Kidney glomerular epithelial cell (primary cell): ENCODE measurements at places on chromosomes 3 and 15.

GRCh38 chr15:51672155-51672687 lies 9.1 kb upstream of the SCG3 start:
- no peak for DNase-seq

DNA sequence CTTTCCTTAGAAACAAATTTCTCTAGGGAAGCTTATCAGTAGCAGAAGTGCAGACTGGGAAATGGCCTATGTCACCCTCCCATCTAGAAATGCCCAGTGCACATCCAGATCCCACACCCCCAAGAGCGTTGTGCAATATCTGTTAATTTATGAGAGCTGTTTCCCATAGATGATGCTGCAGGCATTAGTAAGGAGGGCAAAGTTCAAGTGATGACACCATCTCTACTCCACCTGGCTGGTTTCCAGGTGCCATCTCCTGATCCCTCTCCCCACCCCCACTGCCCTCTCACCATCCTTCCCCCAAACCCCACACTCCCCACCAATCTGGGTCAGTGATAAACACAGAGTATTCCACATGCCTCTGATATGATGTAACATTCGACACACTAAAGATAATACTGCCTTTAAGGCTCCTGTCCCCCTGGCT lies 39.4 kb downstream of the AGTR1 start:
- peak; percentile 66 for DNase-seq

DNA sequence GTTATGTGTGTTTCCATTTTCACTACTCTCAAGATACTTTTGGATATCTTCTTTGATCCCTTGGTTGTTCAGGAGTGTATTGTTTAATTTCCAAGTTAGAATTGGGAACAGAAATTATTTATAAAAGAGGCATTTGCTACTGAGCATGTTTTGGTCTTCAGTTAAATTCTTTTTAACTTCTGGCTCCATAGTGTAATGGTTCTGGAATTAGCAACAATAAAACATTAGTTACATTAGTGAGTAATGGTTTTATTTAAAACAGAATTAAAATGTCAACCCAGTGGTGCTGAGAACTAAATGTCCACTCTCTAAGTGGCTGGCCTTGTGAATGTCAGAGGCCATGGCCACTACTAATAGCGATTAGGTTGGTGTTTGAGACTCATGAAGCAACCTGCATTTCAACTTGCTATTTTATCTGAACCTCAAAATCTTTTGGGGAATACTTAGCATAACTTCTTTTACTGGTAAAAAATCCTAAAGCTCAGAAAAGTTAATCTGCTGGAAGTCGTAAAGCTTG lies 19.5 kb upstream of the MASP1 start:
- DNase-seq: no peak

GRCh38 chr3:70863049-70863448 lies 550.6 kb upstream of the MDFIC2 start:
- no peak for DNase-seq

- DNase-seq: peak; percentile 61
Measured at GRCh38 chr15:73926219-73927002, at the start of gene LOXL1. LOXL1 (plus strand) TSS chr15:73926462; CDS start chr15:73926784, 322 bp downstream.

DNA sequence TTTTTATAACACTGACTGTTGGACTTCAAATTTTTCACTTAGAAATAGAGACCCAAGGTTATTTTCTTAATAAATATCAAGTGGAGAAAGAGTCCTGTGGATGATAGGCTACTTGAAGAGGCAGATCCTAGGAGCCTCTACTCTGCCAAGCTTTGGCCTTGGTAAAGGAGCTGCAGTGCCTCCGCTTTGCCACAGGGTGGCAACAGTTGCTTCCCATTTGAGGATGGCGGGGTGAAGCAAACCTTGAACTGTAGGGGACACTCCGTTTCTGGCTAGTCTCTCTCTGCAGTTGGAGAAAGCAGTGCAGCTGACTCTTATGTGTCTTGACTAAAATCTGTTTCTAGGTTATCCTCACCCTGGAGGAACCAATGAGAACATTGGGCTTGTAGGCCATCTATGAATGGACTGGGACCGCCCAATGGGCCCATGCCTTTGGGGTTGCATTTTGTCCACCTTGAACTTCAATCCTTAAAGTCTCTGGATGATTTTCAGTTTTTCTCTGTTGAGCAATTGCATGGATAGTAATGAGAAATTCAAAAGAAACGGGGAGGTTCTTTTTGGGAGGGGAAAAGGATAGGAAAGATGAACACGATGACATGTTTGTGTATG lies 9.8 kb downstream of the SCG5 start:
- peak; percentile 45 for DNase-seq

- peak; percentile 21 for DNase-seq
Measured at GRCh38 chr3:78644847-78645246, 1123.0 kb downstream of the ROBO1 start.

DNA sequence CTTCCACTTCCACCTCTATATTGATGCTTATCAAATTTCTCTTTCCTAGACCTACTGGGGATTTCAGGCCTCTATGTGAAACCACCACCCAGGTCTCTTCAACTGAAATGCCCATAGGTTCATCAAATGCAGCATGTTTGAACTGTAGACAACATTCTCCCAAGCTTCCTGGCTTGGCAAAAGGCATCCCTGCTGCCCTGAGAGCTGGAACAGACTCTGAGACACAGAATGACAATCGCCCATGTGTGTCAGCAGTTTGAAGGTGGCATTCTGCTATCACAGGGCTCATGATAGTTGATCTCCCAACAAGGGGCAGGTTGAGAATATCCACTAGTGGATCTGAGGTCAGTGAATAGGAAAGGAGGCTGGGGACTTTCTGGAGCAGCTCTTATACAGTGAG lies 200.7 kb downstream of the RPLP1 start:
- no peak for DNase-seq

- DNase-seq: no peak
Measured at GRCh38 chr3:119663885-119664284, 3.5 kb upstream of the POPDC2 start.

- DNase-seq: no peak
Measured at GRCh38 chr3:71786217-71786549, 1.2 kb upstream of the PROK2 start.

- DNase-seq: no peak
Measured at GRCh38 chr3:109926376-109926775, 589.0 kb upstream of the DPPA4 start.

GRCh38 chr3:58072052-58072762 lies 64.0 kb downstream of the FLNB start:
- DNase-seq: peak; percentile 86

DNA sequence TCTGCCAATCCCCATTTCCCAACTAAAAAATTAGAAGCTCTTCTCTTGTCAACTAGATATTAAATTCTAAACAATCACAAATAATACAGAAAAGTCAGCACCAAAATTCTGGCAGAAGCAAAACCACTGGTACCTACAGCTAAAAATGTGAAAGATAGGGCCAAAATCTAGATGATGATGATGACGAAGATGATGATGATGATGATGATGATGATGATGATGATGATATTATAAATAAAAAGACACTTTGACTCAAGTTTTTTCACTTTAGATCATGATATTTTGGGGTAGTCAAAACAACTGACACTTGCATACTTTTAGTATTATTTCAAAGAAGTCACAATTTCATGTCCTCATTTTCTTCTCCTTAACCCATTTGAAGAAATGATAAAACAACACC lies 470.1 kb upstream of the NR2F2 start:
- DNase-seq: no peak

DNA sequence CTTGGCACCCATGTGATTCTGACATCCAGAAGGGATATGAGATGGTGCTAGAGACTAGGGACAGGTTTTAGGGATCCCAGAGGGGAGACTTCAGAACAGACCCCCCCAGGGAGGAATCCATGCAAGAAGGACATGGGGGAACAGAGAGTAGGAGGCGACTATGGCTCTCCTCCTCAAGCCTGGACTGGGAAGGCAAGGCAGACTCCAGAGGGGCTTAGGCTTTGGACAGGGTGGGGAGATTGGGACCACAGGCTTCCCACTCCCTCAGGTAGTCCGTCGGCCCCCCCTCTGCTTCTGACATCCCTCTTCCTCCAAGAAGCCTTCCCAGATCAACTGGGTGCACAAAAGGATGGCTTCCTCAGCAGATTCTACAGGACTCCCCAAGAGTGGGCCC lies 3.0 kb upstream of the VIPR1 start:
- DNase-seq: no peak
